ENCODE measurements at places on chromosomes 1 and 21. TPM values are rescaled to one million over a fixed set of nuclear protein-coding genes. Genes with fewer than 3 reads are reported as not detected.

DNA sequence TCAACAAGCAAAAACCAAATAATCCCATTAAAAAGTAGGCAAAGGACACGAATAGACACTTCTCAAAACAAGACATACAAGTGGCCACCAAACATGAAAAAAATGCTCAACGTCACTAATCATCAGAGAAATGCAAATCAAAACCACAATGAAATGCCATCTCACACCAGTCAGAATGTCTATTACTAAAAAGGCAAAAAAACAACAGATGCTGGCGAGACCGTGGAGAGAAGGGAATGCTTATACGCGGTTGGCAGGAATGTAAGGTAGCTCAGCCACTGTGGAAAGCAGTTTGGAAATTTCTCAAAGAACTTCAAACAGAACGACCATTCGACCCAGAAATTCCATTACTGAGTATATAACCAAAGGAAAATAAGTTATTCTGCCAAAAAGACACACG, 145.1 kb upstream of the EDN2 start:
- no peak for DNase-seq

GRCh38 chr21:45267390-45267760, 20.3 kb downstream of the POFUT2 start:
- no peak for DNase-seq

GRCh38 chr1:164058198-164058597, 500.8 kb upstream of the PBX1 start:
- no peak for DNase-seq

GRCh38 chr1:46539972-46540371, 11.5 kb downstream of the KNCN start:
- no peak for DNase-seq

- DNase-seq, result no peak
Observed at GRCh38 chr21:37281993-37282392, 14.9 kb upstream of the VPS26C start.

- no peak for DNase-seq
Observed at GRCh38 chr1:234433563-234434285, 45.3 kb downstream of the TARBP1 start.

DNA sequence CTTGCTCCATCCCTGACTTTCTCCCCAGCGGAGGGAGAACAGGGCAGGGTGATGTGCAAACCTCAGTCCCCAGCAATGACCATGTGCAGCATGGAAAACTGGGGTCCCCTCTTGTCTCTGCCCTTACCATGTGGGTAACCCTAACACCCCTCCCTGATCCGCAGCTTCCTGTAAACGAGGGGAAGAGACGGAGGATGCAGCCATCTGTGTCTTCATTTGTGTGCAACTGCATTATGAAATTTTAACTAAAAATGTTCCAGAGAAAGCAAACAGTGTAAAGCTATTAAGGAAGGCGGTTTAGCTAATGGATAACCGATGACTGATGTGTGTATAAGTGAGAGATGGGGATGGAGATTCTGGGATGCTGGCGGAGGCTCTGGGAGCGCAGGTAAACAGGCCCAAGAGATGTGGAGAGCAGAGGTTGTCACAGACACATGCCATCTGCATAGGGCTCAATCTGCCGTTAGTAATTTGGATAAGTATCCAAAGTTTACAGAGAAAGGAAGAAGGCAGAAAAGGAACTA, 206.6 kb downstream of the DSCAM start:
- DNase-seq, result no peak

DNA sequence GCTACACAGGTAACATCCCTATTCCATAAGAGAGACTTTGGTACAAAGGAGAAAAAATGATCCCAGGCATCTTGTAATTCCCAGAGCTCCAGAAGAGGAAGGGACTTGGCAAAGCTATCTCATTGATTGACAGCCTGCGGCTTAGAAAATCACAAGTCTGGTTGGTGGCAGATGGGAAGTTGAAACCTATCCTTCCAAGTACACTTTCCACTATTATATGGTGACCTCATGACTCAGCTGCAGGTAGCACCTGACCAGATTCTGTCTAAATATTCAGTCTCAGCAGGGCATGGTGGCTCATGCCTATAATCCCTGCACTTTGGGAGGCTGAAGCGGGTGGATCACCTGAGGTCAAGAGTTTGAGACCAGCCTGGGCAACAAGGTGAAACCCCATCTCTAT, 89.9 kb downstream of the TIAM1 start:
- no peak for DNase-seq

DNA sequence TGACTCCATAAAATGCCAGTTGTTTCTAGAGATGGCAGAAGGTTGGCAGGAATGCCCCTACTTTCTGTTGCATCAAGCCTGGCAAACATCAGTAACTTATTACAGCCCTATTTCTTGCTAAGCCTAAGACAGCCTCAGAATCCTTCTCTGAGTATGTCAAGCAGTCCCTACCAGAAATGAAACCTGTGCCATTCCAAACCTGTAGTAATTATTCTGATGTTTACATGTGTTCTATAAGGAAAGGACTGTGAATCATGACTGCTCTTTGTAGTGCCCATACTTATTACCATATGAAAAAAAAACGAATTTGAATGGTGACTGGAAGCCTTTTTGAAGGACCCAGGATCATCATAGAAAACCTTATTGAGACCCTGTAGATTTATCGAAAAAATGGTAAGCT, 5.4 kb downstream of the CDCA8 start:
- DNase-seq, result no peak

- DNase-seq, result no peak
Observed at GRCh38 chr1:101221945-101222429, 14.8 kb upstream of the S1PR1 start.

- no peak for DNase-seq
Observed at GRCh38 chr1:18635891-18636595, 5.4 kb downstream of the PAX7 start.

GRCh38 chr1:236524895-236525184, 1.1 kb downstream of the LGALS8 start:
- DNase-seq, result no peak

DNA sequence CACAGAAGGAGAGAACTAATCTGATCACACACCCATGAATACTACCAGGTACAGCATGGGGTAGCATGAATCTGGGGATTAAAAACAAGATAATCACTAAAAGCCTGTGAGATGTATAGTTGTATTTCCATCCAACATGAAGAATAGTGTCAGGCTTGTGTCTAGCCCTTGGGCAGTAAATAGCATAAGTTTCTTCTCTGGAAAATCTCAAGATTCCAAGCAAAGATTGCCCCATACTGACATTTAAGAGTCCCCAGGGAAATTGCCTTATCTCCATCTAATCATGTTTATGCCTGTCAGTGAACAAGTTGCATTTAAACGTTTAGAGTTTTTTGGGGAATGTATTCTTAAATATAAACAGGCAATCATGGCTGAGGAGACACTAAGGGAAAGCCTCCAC, 109.2 kb upstream of the SERTAD4 start:
- DNase-seq, result no peak

GRCh38 chr1:83931658-83932253, 67.2 kb downstream of the TTLL7 start:
- no peak for DNase-seq

GRCh38 chr1:48692235-48692634, 84.5 kb downstream of the BEND5 start:
- no peak for DNase-seq

GRCh38 chr1:53359934-53360276, 32.0 kb upstream of the LRP8 start:
- no peak for DNase-seq

GRCh38 chr1:114040273-114041015, 61.2 kb downstream of the OLFML3 start:
- DNase-seq, result no peak

GRCh38 chr1:50105433-50105832, 3.3 kb upstream of the ELAVL4 start:
- DNase-seq, result no peak

GRCh38 chr1:24830680-24831272, 85.5 kb downstream of the CLIC4 start:
- no peak for DNase-seq

DNA sequence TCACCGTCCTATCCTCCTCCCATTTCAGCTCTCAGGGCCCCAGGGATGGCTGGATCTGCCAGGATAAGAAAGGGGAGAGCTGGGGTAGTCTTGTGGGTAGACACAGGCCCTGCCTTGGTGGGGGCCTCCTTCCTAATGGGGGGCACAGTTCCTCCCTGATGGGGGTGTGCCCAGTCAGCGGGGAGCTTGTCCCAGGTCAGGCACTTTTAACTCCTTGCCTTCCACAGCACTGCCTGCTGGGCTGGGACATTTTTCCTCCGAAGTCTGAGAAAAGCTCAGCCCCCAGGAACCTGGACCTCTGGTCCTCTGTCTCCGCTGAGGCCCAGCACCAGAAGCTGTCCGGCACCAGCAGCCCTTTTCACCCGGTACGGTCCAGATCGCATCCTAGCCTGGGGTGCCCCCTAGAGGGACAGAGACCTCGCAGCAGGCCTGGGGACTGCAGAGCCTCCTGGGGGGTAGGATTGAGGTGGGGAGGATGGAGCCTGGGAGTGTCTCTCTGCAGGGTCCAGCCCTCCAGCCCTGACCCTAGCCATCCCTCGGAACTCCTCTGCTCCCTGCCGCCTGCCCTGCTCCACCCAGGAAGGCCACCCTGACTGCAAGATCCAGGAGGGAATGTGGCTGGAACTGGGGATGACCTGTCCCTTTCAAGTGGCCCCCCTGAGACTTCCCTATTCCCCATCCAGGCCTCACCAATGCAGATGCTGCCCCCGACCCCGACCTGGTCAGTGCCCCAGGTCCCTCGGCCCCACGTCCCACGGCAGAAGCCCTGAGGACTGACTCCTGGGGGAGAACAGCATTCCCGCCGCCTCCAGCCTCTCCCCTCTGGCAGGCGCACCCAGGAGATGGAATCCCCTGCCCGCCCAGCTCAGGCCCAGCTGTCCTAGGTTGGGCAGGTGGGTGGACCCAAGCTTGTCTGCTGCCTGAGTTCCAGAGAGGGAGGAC, 12.0 kb downstream of the MIIP start:
- DNase-seq, result peak; percentile 71

DNA sequence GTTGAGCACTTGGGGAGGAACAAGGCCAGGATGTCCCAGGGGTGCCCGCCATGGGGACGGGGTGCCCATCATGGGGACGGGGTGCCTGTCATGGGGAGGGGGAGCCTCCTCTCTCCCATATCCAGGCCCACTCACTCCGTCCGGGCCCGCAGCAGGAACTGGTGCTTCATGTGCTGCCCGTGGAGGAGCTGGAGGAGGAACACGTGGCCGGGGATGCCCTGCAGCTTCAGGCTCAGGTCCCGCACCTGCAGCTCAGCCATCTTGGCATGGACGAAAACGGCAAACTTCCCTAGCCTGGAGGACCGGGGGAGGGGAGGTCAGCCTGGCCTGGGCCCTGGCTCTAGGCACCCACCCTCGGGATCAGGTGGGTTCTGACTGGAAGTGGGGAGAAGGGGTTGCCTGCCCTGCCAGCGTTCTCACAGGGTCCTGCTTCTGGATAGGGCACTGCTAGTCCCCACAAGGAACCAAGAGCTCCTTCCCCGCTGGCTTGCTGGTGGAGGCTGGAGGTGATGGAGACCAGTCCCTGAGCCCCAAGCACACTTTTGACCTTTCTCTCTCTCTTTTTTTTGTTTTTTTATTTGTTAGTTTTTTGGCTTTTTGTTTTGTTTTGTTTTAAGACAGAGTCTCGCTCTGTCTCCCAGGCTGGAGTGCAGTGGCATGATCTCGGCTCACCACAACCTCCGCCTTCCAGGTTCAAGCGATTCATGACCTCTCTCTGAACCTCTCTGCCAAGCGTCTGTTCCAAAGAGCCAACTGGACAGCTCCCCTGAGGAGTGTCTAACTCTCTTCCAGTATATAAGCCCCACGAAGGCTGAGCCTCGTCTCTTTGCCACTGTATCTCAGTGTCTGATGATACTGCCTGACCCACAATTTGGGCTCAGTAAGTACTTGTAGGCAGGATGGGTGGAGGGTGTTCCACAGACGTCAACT, 9.9 kb downstream of the ARHGEF19 start:
- no peak for DNase-seq

- no peak for DNase-seq
Observed at GRCh38 chr1:153962088-153963029, 978 bp downstream of the SLC39A1 start.

DNA sequence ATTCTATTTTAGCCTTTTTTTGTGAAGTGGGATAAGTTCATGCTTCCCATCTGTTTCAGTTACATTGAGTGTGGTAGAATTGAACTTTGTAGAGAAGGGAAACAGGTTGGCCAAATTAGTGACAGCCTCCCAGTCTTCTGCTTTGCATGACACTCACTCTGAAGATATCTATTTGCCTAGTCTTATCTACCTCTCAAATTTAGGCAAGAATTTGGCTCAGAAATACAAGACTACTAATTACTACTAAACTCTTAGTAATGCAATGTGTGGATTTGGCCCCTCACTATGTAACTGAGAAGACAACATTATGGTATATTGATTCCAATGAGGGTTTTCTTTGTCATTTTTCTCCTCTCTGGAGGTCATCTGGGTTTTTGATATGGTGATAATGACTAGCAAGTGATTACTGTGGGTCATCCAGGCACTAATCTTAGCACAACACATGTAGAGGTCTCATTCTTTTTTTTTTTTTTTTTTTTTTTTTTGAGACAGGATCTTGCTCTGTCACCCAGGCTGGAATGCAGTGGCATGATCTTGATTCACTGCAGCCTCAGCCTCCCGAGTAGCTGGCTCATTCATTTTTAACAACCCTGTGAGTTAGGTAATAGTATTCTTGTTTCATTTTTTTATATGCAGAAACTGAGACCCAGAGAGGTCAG, 6.3 kb downstream of the FAM20B start:
- DNase-seq, result no peak

GRCh38 chr1:183470961-183471742, 1.1 kb upstream of the SMG7 start:
- DNase-seq, result peak; percentile 86

GRCh38 chr21:45302082-45303061, 14.7 kb upstream of the POFUT2 start:
- DNase-seq, result peak; percentile 87

- DNase-seq, result no peak
Observed at GRCh38 chr1:217895841-217896240, 264.7 kb downstream of the SPATA17 start.

The TTLL7 gene
- total RNA-seq, result 15.7 TPM

The LAPTM5 gene
- 65.0 TPM for total RNA-seq

The PTPRF gene
- total RNA-seq, result 180 TPM

The ETS2 gene
- 139 TPM for total RNA-seq

The OR6N1 gene
- not detected for total RNA-seq

The PDE9A gene
- 32.6 TPM for total RNA-seq

The SPRR5 gene
- total RNA-seq, result not detected

The COL16A1 gene
- total RNA-seq, result 179 TPM

The NPHS2 gene
- not detected for total RNA-seq

The UBXN10 gene
- 0.13 TPM for total RNA-seq

The C1orf141 gene
- not detected for total RNA-seq

The FAM3B gene
- 0.80 TPM for total RNA-seq

The SYDE2 gene
- 18.3 TPM for total RNA-seq
